ENCODE measurements at places on chromosomes 3 and 15.

GRCh38 chr3:116139641-116140040, 305.6 kb downstream of the LSAMP start:
- DNase-seq: no peak

- no peak for DNase-seq
These were observed 239.3 kb upstream of the GBE1 start for GRCh38 chr3:82000773-82001172.

GRCh38 chr3:113615976-113616375, 80.5 kb downstream of the USF3 start:
- no peak for DNase-seq

DNA sequence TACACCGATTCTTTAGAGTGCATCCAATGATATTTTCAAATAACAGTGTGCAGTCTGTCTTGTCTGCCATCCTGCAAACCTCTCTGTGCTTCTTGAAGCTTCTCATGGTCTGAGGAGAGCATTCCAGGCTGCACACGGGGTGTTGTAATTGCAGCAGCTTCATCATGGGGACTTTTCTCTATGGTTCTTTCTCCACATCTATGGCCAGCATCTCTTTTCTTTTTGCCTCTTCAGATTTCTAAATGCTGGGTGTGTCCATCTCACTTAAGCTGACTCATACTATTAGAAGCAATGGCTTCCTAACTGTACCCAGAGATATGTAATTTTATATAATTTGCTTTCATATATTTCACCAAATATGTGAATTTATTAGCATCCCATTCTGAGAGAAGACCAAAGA, 63.8 kb upstream of the EPHB3 start:
- no peak for DNase-seq

- peak; percentile 81 for DNase-seq
These were observed 60.9 kb upstream of the NPHP3 start for GRCh38 chr3:132783152-132783551.

DNA sequence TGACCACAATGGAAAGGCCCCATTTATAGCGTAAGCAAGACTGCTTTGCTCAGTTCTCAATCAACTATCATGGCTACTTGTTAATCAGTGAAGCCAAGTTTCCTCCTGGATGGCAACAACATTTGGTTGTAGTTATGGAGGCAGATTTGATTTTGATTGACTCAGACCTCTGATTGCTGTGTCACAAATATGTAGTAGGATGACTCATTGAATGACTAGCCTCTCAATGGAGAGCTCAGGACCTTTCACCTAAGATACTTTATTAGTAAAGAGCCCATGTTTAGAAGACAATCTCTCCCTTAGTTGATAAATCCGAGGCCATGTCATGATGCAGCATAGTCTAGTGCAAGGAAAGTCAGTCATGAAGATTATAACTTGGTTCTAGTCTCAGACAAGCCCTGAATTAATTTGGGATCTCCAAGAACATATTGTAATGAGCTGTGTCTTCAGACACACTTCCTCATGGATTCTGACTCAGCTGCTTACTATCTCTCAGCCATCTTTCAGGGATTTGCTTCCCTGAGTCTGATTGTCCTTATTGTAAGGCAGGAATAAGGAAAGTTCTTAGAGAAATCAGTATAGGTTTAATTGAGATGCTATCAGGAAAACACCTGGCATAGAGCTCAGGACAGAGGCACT, 397.4 kb upstream of the TMCO5A start:
- no peak for DNase-seq

DNA sequence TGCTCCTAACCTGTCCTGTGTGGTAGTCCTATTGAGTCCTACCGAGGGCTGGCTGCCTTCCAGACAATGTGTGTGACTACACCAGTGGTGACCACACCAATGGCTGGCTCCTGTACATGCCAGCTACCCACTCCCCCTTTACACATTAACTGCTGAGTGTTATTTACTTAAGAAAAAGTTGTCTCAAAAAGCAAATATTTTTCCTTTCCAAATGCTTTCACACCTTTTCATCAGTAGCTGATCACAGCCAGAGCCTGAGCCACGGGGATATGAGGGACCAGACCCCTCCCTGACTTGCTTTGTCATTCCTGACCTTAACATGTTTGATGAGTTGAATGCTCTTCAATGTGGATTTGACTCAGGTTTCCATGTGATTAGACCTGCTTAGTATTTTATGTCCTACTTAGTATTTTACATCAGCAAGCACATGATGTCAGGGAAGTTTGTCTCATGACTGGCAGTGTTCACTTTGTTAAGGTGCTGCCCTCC, 29.6 kb upstream of the GREM1 start:
- DNase-seq: peak; percentile 95

DNA sequence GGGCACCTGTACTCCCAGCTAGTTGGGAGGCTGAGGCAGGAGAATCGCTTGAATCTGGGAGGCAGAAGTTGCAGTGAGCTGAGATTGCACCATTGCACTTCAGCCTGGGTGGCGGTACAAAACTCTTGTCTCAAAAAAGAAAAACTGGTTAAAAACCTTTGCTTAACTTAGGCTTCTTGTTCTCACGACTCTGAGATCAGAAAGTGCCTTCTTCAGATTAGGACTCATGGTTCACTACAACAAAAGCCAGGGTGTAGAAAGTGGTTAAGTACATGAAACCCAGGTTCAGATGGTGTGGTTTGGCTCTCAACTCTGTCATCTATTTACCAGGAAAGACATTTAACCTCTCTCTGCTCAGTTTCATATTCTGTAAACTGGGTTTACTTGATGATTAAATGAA, 168.4 kb downstream of the TUSC7 start:
- no peak for DNase-seq

DNA sequence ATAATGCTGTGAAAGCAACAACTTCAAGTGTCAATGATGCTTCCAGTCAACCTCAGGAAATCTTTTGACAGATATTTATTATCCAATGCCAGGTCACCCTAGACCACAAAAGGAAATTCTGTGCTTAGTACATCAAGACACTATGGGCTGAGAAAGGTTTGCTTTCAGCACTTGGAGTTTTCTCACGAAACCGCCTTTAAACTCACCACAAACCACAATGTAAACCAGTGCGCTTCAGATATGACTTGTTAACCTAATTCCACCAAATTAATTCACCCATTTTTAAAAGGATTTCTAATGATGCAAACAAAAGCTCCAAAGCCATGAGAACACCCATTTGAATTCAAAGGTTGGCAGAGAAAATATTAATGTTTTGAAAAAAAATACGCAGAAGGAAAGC, 292.9 kb upstream of the NR2F2 start:
- peak; percentile 76 for DNase-seq

DNA sequence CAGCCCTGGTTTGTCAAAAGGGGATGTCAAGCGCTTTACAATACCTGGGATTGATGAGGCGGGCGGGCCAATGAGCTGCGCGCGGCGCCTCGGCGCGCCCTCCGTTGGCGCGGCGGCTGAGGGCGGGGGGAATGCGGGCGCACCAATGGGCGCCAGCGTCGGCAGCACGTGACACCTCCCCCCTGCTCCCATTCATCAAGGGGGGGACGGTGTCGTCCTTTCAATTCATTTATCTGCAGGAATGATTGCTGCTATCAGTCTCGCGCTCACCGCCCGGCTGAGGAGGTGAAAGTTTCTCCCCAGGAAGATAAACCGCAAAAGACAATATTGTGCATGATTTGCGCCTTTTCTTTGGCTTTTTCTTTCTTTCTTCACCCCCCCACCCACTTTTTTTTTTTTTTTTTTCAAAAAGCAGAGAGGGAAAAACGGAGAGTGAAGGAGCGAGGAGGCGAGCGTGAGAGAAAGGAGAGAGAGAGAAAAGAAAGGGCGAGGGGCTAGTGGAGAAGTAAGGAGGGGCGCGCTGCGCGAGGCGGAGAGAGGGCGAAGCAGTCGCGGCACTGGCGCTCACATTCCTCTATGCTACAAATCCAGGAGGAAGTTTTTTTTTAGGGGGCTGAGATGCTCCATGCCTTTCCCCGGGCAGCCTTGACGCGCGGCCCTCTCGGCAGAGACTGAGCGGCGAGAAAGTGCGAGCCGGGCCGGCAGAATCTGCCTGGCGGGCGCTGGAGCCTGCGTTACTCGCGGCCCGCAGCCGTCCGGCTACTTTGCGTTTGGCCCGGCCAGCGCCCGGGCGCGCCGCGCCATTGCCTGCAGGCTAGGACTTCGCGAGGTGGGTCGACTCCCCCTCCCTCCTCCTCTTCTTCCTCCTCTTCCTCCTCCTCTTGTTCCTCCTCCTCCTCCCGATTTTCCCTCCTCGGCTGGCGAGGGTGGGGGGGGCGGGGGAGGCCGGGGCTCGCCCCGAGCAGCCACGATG, at the start of gene ZIC1:
TSS of gene ZIC1 (plus strand) at position 223 of the 973 bp plus-strand sequence. CDS start at position 971, 748 bp downstream.
- no peak for DNase-seq

- DNase-seq: no peak
These were observed 3.6 kb upstream of the SMAD6 start for GRCh38 chr15:66698318-66698961.

DNA sequence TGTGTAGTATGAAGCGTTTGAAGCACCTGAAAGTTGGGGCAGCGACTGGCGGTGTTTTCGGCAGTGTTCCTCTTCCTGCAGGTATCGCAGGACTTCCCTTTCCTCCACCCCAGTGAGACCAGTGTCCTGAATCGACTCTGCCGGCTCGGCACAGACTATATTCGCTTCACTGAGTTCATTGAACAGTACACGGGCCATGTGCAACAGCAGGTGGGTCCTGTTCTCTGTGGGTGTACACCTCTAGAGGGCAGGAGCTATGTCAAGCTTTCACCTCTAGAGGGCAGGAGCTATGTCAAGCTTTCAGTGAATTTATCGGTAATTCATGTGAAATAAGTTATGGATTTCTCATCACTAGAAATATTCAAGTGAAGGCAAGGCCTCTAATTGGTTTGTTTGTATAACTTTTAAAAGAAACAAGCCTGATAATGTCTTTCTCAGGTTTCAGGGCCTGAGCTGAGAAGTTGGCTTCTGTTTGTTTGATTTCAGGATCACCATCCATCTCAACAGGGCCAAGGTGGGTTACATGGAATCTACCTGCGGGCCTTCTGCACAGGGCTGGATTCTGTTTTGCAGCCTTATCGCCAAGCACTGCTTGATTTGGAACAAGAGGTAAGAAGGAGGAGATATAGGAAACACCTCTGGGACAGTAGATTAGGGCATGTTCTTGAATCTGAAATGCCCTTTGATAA, 5.3 kb downstream of the TUBGCP4 start:
- DNase-seq: peak; percentile 29

DNA sequence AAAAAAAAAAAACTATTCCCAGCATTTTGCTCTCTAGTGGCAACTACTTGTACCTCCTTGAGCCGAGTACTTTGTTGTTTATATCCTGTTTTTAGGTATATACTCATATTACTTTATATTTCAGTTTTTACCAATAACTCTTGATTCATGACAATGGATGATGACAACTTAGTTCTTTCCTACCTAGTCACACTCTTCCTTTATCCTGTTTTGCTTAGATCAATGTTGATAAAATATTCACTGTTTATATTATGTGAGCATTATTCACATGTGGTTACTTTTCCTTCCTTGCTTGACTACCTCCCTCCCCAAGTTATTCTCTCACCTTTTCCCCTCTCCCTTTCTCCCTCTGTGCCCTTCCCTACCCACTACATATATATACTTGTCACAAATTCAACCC, 53.7 kb downstream of the NKIRAS1 start:
- no peak for DNase-seq

DNA sequence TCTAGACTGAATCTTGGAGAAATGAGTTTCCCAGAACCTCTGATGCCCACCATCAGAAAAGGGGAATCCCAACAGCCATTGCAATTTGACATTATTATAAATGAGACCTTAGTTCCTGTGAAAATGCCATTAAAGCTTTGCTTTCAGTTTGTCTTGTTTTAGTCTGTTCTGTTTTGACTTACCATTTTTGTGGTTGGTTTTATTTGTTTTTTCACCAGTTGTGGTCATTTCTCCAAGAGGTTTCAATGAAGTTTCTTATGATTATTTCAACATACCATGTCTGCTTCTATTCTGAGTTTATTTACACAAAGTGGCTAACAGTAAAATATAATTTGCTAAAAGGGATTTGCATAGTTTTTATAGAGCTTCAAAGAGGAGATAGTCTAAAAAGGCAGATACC, 175.0 kb upstream of the MCTP2 start:
- DNase-seq: no peak

GRCh38 chr15:89614164-89614563, 38.9 kb downstream of the TICRR start:
- DNase-seq: no peak

DNA sequence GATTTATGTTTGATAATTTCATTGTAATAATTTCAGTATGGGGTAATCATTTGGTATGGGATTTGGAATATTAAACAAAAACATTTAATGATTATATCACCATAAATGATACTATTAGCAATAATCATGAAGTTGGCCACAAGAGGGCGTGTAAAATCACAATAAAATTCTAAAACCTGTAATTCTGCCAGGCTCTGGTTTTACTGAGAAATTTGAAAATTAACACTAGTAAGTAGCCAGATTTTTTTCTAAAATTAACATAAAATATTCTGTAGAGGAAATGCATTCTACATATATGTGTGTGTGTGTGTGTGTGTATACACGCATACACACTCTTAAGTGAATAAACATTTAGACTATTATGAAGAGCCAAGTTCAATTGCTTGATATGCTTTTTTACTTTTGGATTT, 40.5 kb downstream of the FEZF2 start:
- peak; percentile 15 for DNase-seq

- peak; percentile 12 for DNase-seq
These were observed 133.8 kb downstream of the GREM1 start for GRCh38 chr15:32851572-32851971.

DNA sequence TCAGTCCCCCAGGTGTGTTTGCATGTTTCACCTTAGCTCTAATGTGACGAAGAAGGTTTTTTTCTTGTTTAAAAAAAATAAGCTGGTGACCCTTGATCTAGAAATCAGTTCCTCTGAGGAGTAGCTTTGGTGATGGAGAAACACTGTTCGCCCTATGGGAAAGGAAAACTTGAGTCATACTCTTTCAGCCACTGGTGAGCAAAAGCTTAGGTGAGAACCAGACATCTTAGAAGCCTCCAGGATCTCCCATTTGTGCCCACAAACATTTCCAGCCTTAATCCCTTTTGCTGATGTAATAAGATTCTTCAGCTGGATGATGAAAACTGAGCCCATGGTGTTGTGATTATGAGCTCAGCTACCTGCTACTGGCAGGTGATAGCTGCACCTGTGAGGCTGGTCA, 37.8 kb downstream of the SLC27A2 start:
- peak; percentile 33 for DNase-seq

GRCh38 chr15:40763801-40764628, at the start of gene GCHFR:
Gene GCHFR, plus strand, starts transcription at chr15:40764068. Its CDS starts 113 bp downstream, at chr15:40764181.
- no peak for DNase-seq

GRCh38 chr3:183906234-183906921, 21.7 kb upstream of the PARL start:
- no peak for DNase-seq

DNA sequence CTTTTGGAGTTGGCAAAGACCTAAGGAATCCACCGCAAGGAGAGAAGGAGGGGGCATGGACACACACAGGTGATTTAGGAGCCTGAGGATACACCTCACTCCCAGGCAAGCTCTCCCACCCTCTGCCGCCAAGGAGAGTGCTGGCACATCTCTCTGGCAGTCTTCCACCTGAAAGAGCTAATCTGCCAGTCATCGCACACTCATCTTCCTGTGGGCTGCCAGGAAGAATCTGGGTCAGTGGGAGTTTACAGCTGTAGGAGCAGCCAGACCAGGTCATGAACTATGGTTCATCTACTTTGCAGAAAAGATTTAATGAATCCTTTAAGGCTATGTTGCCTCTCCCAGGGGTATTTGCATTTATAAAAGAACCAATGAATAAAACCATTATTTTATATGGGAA, 170.6 kb upstream of the TSC22D2 start:
- DNase-seq: peak; percentile 89

GRCh38 chr15:95760508-95760907, 570.0 kb upstream of the NR2F2 start:
- peak; percentile 28 for DNase-seq

- no peak for DNase-seq
These were observed 76.3 kb downstream of the SMARCC1 start for GRCh38 chr3:47705391-47705790.
